ENCODE measurements at places on chromosomes 1 and 21.

DNA sequence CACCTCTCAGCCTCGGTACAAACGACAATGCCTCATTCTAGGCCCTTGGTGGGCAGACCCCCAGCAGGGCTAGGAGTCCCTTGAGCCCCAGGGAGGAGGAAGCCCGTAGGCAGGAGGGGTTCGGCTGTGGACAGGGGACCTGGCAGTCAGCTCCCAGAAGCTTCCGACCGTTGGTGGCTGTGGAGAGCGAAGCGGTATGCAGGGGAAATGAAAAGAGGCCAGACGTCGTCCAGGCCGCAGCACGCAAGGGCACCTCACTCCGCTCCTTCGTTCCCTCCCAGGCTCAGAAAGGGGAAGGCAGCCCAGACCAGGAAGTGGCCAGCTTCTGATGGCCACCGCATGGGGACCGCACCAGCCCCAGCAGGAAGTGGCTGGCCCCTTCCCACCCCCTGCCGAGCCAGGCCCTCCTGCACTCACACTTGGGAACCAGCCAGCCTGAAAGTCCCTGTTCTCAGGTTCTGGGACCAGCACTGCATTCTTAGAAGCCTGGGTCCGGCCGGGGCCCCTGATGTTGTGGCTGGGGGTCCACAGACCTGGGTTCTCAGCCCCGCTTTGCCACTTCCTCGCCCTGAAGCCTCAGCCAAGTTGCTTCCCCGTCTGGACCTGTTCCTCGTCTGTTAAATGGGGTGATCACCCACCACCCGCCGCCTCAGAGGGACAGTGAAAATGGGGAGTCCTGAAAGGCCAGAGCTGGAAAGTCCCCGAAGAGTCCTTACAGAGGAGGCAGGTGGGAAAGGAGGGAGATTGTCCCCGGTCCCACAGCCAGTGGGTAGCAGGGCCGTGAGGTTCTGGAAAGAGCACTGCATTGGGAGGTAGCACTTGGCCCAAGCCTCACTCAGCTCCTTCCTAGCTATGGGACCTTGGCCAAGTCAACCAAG is 104.0 kb upstream of the RUNX3 start:
- peaks cover 10% of the 10 kb centered on the region for H3K27me3 ChIP-seq
- DNase-seq, result peak; percentile 33
- no peaks in the 10 kb centered on the region for H3K4me1 ChIP-seq
- H3K4me3 ChIP-seq, result no peak overlapping the region

- no peaks in the 10 kb centered on the region for H3K36me3 ChIP-seq
- H3K27ac ChIP-seq, result no peak overlapping the region
- no peak for DNase-seq
- no peaks in the 10 kb centered on the region for H3K27me3 ChIP-seq
- H3K4me3 ChIP-seq, result no peak overlapping the region
- H3K4me1 ChIP-seq, result peaks cover 6% of the 10 kb centered on the region
These were observed 46.3 kb downstream of the TNNT2 start for GRCh38 chr1:201331166-201331565.

- no peaks in the 10 kb centered on the region for H3K36me3 ChIP-seq
- DNase-seq, result no peak
- no peak overlapping the region for H3K27ac ChIP-seq
- no peaks in the 10 kb centered on the region for H3K27me3 ChIP-seq
- H3K4me3 ChIP-seq, result no peak overlapping the region
These were observed 146.7 kb downstream of the HLX start for GRCh38 chr1:221025956-221026355.

- H3K4me3 ChIP-seq, result no peak overlapping the region
- no peak overlapping the region for H3K27ac ChIP-seq
- no peak for DNase-seq
These were observed 66.1 kb downstream of the TBX15 start for GRCh38 chr1:118921994-118922393.

DNA sequence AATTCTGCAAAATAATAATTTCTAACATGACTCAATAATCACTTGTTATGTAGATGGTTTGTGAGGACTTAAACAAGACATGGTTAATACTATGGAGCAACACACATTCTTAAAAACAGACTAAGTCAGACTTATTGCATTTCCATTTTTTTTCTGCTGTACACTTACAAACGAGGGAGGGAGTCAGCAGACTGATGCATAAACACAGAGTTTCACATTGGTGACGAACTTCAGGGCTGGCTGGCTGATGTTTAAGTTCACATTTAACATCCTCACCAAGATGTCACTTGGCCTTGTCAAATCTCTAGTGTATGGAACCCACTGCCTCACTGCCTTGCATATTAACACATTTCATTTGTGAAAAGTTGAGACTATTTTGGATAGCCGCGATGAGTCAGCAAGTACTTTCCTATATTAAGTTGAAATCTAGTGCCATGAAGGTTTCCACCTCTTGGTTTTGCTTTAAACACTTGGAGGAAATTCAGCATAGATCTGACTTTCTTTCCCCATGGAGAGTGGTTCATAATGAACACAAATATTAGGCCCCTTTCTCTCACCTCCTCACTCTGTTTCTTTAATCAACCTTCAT is 337.5 kb upstream of the RUNX1 start:
- no peaks in the 10 kb centered on the region for H3K36me3 ChIP-seq
- no peak overlapping the region for H3K4me3 ChIP-seq

DNA sequence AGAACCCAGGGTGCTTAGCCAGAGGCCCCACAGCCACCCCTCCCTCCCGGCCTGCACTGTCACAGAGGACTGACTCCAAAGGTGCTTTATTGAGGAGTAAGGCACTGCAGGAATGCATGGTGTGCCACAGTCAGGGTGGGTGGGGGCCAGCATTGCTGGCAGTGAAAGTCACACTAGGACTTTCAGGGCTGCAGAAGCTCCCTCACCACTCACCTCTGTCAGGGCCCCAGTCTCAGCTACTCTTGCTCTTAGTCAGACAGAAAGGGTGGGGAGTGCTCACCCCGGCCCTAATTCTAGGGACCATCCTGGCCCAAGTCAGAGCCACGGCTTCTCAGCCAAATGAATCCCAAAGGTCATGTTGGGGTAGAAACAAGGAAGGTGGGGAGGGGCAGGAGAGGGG is 19.4 kb downstream of the KNCN start:
- no peak overlapping the region for H3K27ac ChIP-seq
- H3K4me3 ChIP-seq, result no peak overlapping the region
- no peaks in the 10 kb centered on the region for H3K4me1 ChIP-seq
- no peak for DNase-seq

GRCh38 chr1:199691540-199691939 is 336.0 kb upstream of the NR5A2 start:
- no peak overlapping the region for H3K4me3 ChIP-seq
- no peaks in the 10 kb centered on the region for H3K27me3 ChIP-seq
- no peak overlapping the region for H3K27ac ChIP-seq
- no peaks in the 10 kb centered on the region for H3K4me1 ChIP-seq
- DNase-seq, result no peak

DNA sequence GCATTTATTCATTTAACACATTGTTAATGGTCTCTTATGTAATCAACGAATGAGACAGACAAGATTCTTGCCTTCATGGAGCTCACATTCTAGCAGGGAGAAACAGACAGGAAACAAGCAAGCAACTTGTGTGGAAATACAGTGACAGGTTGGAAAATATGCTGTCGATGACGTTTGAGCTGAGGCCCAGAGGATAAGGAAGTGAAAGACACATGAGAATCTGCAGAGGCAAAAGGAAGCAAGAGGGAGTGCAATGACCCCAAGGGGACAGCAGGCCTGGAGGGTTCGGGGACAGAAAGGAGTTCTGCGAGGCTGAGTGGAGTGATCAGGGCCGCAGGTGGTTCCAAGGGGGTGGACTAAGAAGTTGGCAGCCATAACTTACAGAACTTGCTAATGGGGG is 60.6 kb upstream of the AKT3 start:
- no peaks in the 10 kb centered on the region for H3K4me1 ChIP-seq
- no peak overlapping the region for H3K4me3 ChIP-seq
- H3K36me3 ChIP-seq, result no peaks in the 10 kb centered on the region
- no peak for DNase-seq
- H3K27ac ChIP-seq, result no peak overlapping the region
- H3K27me3 ChIP-seq, result no peaks in the 10 kb centered on the region

DNA sequence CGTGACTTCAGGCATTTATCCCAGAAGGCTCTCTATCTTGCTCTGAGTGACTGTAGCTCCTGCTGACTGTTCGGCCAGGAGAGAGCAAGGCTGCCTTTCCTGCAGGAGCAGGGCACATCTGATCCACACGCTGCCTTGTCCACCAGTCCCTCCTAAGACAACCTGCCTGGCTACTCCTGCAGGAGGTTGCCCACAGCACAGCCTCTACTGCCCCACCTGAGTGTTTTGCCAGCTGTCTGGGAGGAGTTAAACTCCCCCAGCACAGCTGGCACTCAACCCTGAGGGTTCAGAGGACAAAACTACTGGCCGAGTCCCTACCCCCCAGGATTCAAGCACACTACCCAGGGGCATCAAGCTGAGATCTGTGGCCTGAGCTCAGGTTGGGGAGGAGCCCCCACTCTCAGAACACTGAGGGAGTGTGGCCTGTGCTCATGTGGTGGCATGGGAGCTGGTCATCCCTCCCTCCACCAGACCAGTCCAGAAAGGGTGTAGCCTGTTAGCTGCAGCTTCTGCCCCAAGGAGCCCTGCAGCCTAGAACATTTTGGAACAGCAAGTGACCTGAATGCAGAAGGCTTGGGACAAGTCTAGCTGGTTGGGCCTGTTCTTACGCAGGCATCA is 237.3 kb downstream of the SLC44A5 start:
- H3K4me3 ChIP-seq, result peak overlapping the region; percentile 57
- no peaks in the 10 kb centered on the region for H3K27me3 ChIP-seq
- no peaks in the 10 kb centered on the region for H3K36me3 ChIP-seq
- peaks cover 5% of the 10 kb centered on the region for H3K4me1 ChIP-seq
- no peak for DNase-seq

- no peak for DNase-seq
- no peaks in the 10 kb centered on the region for H3K27me3 ChIP-seq
- H3K4me1 ChIP-seq, result peaks cover 9% of the 10 kb centered on the region
- H3K36me3 ChIP-seq, result no peaks in the 10 kb centered on the region
- peak overlapping the region; percentile 15 for H3K4me3 ChIP-seq
These were observed 134.0 kb upstream of the IRF2BP2 start for GRCh38 chr1:234743791-234744611.

GRCh38 chr1:20533635-20534034 is 18.7 kb upstream of the FAM43B start:
- no peaks in the 10 kb centered on the region for H3K27me3 ChIP-seq
- H3K4me3 ChIP-seq, result no peak overlapping the region
- H3K36me3 ChIP-seq, result no peaks in the 10 kb centered on the region
- H3K4me1 ChIP-seq, result no peaks in the 10 kb centered on the region
- DNase-seq, result no peak
- no peak overlapping the region for H3K27ac ChIP-seq

GRCh38 chr1:183315991-183316758 is 102.0 kb downstream of the NMNAT2 start:
- no peak overlapping the region for H3K4me3 ChIP-seq
- H3K27me3 ChIP-seq, result no peaks in the 10 kb centered on the region
- H3K36me3 ChIP-seq, result no peaks in the 10 kb centered on the region
- no peak for DNase-seq

GRCh38 chr1:47390843-47391242 is 25.2 kb upstream of the FOXE3 start:
- H3K36me3 ChIP-seq, result no peaks in the 10 kb centered on the region
- H3K4me3 ChIP-seq, result no peak overlapping the region
- no peak for DNase-seq
- no peak overlapping the region for H3K27ac ChIP-seq
- no peaks in the 10 kb centered on the region for H3K27me3 ChIP-seq

DNA sequence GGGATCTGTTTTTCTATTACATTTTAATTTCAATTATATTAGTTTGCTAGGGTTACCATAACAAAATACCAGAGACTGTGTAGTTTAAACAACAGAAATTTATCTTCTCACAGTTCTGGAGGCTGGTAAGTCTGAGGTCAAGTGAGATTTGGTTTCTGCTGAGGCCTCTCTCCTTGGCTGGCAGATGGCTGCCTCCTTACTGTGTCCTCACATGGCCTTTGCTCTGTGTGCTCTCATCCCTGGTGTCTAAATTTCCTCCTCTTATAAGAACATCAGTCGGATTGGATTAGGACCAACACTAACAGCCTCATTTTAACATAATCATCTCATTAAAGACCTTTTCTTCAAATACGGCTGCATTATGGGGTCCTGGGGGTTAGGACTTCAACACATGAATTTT is 195.2 kb upstream of the CHODL start:
- no peaks in the 10 kb centered on the region for H3K4me1 ChIP-seq
- H3K27ac ChIP-seq, result no peak overlapping the region
- no peaks in the 10 kb centered on the region for H3K27me3 ChIP-seq
- DNase-seq, result no peak
- no peaks in the 10 kb centered on the region for H3K36me3 ChIP-seq
- H3K4me3 ChIP-seq, result no peak overlapping the region

GRCh38 chr1:187617776-187618175 is 789.0 kb downstream of the PLA2G4A start:
- H3K36me3 ChIP-seq, result no peaks in the 10 kb centered on the region
- H3K4me3 ChIP-seq, result no peak overlapping the region
- no peaks in the 10 kb centered on the region for H3K27me3 ChIP-seq
- DNase-seq, result no peak

GRCh38 chr1:15153842-15154479 is 414 bp downstream of the TMEM51 start:
- no peaks in the 10 kb centered on the region for H3K4me1 ChIP-seq
- peaks cover 7% of the 10 kb centered on the region for H3K27me3 ChIP-seq
- peak overlapping the region; percentile 61 for H3K4me3 ChIP-seq
- no peaks in the 10 kb centered on the region for H3K36me3 ChIP-seq
- peak; percentile 66 for DNase-seq
- peak overlapping the region; percentile 1 for H3K27ac ChIP-seq

DNA sequence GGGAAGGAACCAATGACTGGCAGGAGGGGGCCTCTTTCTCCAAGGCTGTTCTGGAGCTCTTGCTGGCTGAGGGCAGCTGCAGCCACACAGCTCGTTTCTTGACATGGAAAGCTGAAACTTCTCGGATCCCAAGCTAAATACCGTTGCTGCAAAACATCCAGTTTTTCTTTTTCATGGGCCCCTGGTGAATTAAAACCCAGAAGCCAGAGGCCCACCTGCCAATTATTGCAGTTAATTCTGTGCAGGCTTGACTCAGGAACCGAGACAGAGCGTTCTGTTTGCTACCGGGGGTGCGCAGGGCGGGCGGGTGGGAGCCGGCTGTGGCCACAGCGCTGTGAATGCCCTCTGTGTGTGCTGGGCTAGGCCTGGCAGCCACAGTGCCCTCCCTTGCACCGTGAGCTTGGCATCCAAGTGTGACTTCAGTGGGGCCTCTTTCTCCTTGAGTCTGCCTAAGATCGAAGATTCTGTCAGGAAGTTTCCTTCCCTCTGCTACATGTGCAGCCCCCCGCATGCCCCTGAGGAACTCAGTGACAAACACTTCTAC is 19.9 kb upstream of the KCNE2 start:
- H3K27me3 ChIP-seq, result no peaks in the 10 kb centered on the region
- H3K36me3 ChIP-seq, result no peaks in the 10 kb centered on the region
- no peak overlapping the region for H3K27ac ChIP-seq
- peaks cover 10% of the 10 kb centered on the region for H3K4me1 ChIP-seq
- DNase-seq, result no peak
- no peak overlapping the region for H3K4me3 ChIP-seq

DNA sequence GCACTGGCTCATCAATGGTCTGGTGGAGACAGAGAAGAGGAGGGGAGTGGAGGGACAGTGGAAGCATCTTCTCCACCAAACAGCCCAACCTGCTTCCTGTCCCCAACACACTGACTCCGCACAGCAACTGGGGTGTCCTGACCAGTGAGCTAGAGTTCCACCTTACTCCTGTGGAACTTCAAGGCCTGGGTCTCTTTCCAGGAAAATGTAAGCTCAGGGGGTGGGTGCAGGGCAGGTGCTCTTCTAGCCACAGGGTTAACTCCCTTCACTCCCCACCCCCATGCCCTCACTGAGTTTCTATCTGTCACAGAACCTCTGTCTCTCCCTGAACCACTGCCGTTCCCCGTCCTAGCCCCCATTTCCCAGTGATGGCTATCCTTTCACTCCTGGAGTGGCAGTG is 876 bp downstream of the MOB3C start:
- DNase-seq, result no peak
- H3K4me1 ChIP-seq, result peaks cover 58% of the 10 kb centered on the region
- H3K36me3 ChIP-seq, result peaks cover 9% of the 10 kb centered on the region
- H3K27me3 ChIP-seq, result no peaks in the 10 kb centered on the region
- H3K4me3 ChIP-seq, result peak overlapping the region; percentile 87

All from psoas muscle (tissue), 8 donors.